ENCODE measurements at places on chromosomes 5 and 9.

GRCh38 chr5:66527478-66528035, 68.6 kb upstream of the MAST4 start:
- DNase-seq = no peak

DNA sequence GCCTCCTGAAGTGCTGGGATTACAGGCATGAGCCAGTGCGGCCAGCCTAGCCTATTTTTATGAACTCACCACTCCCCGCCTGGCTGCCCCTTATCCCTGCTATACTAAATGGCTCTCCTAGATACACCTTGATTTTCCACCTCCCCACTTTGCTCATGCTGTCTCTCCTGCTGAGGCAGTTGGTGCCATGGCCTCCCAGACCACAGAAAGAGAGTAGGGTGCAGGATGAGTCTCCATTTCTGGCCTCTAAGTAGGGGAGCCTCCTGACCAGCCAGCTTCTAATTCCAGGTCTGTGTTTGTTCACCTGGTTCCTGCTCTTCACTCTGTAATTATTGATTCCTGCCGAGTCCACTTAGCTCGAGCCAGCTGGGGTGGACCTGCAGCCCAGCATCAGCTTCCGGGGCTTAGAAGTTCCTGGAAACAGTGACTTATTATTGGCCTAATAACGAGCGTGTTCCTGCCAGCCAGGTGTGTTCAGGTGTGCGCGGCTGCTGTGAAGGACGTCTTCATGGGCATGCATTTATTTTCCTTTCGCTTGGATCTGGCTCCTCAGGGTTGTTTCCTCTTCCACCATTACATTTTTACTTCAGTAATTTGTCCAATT, 34.0 kb downstream of the ZNF618 start:
- no peak for DNase-seq

DNA sequence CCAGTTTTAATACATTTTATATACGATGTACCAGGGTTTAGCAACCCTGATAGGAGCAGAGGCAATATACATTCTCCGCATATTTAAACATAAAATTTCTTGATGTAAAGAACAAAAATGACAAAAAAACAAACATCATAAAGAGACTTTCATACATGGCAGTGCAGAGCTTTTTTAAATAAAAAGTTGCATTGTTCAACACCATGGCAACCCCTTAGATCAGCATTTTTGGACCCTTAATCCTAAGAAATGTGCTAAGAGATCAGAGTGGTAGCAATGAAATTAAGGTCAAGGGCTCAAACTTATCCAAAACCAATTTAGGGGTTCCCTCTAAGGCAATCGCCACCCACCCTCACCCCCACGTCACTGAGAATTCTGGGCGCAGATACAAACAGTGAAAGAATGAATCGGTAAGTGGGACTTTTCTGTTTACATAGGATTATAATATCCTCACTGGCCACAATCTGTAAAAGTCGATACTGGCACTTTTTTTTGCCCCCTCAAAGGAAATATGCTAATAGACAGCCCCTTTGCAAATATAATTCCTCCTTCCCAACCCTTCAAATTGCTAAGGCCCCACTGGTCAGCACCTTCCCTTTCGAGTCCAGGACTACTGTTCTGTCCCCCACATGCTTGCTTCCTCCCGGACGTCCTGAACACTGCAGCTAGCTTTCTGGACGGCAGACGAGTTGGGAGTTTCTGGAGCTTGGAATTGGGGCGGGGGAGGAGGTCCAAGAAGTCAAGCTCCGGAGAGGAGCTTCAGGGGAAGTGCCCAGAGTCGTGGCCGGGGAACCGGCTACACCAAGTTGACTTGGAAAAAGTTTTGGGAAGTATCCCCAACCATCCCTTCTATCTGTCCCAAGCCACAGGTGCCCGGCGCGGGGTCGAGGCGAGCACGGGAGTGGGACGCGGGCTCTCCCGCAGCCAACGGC, 2.2 kb downstream of the GAS1 start:
- DNase-seq = no peak

GRCh38 chr5:137207023-137207760, 291.9 kb downstream of the SPOCK1 start:
- no peak for DNase-seq

DNA sequence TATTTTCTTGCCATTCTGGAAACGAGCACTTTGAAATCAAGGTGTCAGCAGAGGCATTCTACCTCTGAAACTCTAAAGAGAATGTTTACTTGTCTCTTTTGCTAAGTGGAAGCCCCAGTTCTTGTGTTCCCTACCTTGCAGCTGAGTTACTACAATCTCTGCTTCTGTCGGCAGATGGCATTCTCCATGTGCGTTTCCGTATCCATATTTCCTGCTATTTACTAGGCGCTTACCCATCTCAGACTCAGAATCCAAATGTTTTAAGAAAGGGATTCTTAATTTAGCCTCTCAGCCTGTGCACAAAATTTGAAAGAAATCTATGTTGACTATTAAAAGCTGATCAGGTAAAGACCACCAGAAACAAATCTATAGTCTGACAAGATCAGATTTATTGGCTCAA, 221.3 kb upstream of the FTMT start:
- no peak for DNase-seq

- no peak for DNase-seq
Measured at GRCh38 chr5:103145196-103145595, 25.1 kb downstream of the PPIP5K2 start.

GRCh38 chr5:38426986-38427950, 129.2 kb downstream of the LIFR start:
- DNase-seq = no peak

GRCh38 chr5:10645146-10645545, 81.3 kb downstream of the ANKRD33B start:
- DNase-seq = no peak

DNA sequence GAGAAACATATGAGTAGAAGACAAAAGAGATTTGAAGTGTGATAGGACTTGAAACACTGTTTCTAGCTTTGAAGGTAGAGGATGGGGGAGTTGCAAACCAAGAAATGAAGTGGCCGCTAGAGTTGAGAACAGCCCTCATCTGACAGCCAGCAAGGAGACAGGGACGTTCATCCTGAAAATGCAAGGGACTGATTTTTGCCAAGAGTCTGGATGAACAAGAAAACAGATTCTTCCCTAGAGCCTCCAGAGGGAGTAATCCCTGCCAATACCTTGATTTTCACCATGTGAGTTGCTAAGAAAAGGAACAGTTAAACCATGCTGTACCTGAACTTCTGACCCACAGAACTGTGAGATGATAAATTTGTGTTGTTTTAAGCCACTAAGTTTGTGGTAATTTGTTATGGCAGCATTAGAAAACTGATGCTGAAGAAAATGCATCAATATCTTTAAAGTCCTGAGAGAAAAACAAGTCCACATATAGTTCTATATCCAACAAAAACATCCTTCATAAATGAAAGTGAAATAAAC, 154.0 kb upstream of the ADAMTSL1 start:
- no peak for DNase-seq

GRCh38 chr5:36570301-36571095, 35.9 kb upstream of the SLC1A3 start:
- DNase-seq = no peak

DNA sequence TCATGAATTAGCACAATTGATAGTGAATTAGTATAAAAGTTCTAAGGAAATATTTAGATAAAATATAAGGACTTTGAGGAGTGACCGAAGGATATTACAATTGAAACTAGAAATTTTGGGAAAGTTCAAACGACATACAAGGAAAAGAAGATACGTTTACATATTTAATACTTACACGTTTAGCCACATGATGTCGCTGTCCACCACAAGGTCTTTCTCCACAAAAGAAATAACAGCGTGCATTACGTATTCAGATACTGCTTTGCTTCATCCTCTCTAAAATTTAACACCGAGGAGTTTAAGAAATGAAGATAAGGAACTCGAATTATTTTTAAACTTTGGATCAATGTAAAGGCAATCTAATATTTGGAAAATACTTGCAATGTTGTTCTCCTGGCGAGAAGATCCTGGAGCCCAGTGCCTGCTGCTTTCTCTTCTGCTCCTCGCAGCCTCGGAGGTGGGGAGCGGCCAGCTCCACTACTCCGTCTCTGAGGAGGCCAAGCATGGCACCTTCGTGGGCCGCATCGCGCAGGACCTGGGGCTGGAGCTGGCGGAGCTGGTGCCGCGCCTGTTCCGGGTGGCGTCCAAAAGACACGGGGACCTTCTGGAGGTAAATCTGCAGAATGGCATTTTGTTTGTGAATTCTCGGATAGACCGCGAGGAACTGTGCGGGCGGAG, at the start of gene PCDHA3:
Gene PCDHA3, plus strand, starts transcription at position 242 of the 678 bp plus-strand sequence.
- DNase-seq = no peak

GRCh38 chr5:35202319-35203111, 27.8 kb downstream of the PRLR start:
- no peak for DNase-seq

GRCh38 chr5:32153723-32154122, 20.4 kb downstream of the GOLPH3 start:
- no peak for DNase-seq

DNA sequence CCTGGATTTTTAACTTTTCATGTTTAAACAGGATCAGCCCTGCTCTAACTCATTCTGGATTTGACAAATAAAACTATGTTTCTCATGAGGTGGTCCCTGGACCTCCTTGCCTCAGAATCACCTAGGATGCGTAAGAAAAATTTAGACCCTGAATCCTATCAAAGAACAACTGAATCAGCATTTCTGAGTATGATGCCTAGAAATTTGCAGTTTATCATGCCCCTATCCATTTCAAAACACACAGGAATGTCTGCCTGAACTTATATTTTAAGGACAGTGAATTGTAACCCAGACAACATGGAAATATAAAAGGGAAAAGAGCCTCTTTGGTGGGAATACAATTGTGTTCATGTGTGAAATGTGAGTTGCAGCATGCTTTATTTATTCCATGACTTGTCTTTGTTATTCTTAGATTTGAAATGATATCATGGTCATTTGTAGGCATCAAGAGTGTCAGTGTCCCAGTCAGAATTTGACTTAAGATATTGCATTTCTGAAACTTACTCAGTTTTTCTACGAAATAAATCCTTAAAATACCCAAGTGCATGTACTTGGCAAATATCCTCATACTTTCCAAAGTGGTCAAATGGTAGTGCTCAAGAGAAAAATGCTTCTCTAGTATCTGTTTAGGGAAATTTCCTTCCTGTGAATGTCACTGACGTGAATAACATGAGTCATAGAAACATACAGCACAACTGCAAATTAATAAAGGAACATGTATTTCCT, 144.3 kb downstream of the GIN1 start:
- DNase-seq = no peak

GRCh38 chr5:97355775-97356174, 172.7 kb upstream of the RIOK2 start:
- no peak for DNase-seq

DNA sequence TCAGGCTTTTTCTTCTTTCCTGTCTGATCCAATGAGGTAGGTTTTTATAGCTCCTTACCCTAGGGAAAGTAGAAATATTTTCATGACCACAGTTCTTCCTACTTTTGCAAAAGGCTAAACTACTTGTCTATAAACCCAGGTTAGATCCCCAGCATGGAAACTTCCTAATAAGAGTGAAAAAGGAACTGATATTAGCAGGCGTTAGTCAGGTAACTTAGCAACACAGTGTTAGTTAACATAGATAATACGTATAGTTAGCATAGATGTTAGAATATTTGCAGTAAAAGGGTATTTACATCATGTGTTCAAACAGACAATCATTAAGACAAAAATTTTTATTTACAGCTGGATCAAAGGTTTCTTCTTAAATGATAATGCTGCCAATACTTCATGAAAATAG, 162.9 kb upstream of the DAB2 start:
- DNase-seq = no peak

DNA sequence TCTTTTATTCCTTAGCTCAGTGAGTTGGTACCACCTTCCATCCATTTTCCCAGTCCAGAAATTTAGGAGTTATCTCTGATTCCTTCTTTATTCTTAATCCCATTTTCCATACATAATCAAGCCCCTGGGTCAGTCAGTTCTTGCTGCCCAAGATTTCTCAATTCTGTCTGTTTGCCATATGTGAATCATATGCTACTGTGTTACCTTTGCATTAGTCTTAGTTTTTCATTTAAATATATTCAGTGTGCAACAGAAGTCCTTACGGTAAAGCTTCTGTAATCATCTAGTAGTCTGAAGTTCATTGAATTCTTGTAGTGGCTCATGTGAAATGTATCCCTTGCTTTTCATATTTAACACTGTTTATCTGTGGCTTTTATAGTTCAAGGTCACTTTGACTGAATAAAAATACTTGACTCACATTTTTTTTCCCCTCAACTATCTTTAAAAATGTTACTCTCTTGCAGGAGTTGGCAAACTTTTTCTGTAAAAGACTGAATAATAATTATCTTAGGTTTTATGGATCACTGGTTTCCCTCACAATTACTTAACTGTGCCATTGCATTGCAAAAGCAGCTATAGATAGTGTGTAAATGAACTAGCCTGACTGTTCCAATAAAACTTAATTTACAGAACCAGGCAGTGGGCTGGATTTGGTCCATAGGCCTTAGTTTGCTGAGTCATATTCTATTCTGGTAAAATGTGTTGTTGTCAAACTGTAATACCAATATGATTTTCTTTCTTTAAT, 6.9 kb downstream of the KIAA1958 start:
- no peak for DNase-seq

DNA sequence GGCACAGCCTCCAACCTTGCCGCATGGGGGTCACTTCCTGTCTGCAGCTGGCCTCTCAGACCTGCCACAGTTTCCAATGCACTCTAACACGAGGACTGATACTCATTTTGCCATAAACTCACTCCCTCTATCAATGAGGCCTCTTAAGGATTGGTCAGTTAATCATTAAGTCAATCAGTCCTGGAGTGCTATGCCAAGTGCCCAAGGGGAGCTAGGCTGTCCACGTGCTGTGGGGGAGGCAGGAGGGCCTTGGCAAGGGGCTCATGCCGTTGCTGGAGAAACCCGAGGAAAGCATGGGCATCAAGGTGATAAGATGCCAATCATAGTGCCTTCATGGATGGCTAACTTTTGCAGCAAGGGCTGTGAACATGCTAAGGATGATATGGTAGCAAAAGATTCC, 1.7 kb upstream of the ALDH1B1 start:
- no peak for DNase-seq

DNA sequence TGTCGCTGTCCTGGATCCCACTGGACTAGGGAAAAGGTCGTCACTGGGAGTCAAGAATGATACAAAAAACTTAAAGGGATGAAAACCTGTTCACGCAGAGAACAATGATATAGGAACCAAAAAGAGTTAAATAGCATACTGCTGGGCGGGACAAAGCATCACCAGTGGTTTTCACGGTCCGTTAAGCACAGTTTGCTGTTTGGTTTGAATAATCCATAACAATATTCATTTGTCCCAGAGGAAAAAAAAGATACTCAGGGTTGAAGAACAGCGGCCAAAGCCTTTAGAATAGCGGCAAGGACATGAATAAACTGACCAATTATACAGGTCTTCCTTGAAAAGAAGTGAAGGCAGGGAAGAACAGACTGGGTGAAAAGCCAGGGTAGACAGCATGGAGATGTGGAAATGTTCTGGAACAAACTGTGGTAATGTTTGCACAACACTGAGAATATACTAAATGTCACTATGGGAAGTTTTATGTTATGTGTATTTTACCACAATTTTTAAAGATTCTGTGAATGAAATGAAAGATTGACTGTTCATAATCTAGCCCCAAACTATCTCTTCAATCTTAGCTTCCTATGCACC, 60.8 kb downstream of the MTMR12 start:
- no peak for DNase-seq

- DNase-seq = no peak
Measured at GRCh38 chr5:54073131-54073530, 237.2 kb downstream of the ARL15 start.

- no peak for DNase-seq
Measured at GRCh38 chr5:133754575-133755169, 142.3 kb upstream of the FSTL4 start.
